ENCODE measurements at places on chromosomes 1 and 21.

GRCh38 chr1:46203738-46204405, 738 bp downstream of the LURAP1 start:
- DNase-seq: no peak

DNA sequence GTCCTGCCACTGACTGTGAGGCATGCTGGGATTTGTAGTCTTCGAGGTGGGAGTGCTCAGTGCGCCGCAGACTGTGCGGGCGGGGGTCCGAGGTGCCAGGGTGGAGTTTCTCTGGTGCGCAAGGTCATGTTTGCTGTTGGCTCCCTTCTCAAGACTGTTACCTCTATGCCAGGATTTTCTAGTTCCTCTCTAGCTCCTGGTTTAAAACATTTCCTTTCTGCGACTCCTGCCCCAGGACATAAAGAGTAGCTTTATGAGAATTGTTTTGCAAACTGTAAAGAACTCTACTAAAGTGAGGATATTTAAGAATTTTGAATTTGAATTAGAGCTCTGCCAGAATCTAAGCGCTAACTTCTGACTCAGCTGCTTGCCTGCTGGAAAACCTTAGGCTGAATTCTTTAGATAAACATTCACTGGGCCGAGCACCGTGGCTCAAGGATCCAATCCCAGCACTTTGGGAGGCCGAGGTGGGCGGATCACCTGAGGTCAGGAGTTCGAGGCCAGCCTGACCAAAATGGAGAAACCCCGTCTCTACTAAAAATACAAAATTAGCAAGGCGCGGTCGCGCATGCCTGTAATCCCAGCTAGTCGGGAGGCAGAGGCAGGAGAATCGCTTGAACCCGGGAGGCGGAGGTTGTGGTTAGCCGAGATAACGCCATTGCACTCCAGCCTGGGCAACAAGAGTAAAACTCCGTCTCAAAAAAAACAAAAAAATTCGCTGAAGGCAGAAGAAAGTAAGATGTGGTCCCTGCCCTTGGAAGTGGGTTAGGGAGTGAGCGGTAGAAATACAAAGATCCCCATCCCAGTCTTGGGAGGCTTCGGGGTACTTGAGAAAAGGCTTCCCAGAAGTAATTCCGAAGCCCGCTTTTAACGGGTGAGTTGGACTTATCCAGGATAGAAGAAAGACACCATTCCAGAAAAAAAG, 992 bp upstream of the USP48 start:
- no peak for DNase-seq

GRCh38 chr1:155278689-155279160, 1.5 kb downstream of the HCN3 start:
- DNase-seq: no peak

- DNase-seq: no peak
Measured at GRCh38 chr1:30129001-30129408, 594.4 kb downstream of the MATN1 start.

DNA sequence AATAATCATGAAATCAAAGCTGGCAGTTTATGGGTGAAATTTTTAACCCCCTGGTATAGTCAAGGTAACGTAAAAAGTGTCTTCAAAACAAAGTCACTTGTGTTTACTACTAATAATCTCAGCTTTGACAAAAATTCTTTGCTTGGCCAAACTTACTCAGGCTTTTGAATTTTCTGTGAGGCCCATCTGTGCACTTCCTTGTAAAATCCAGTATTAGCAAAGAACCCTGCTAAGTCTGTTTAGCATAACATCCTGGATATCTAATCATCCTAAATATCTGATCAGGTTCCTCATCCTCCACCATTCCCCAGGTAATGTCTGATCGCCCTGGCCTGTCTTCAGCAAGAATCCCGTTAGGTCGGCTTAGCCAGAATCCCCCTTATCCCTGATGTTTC, 3.0 kb downstream of the LYST start:
- no peak for DNase-seq

DNA sequence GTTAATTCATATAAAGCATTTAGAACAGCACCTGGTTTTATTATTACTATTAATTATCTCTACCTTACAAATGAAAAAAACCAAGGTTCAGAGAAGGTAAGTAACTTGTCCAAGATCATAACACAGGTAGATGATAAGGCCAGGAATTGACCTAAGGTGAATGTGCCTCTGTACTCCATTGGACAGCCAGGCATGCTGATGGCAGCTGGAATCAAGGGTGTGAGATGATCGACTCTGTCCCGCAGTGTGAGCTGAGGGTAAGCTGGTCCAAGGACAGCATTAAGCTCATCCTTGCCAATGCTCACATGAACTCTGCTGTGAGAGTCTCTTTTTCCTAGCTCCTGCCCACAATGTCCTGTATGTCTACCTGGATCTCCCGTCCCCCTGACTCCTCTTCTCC, 58.4 kb downstream of the DMAP1 start:
- no peak for DNase-seq

DNA sequence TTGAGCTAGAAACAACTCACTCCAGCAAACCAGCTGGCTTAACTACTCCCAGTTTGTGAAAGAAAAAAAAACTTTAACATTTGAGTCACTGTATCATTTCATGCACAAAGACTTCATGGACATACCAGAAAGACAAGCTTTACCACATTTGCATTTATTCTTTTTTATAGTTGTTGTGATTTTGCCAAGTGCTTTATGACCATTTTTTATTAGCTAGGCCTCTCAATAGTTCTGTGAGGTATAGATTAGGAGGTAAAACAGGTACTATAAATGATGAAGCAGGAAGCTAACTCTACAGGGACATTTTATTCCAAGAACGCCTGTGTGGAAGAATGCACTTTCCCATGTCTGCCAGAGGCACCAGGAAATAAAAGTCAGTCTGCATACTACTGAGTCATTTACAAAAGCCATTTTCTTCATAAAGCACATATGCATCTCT, 8.2 kb upstream of the DENND1B start:
- no peak for DNase-seq

All from activated CD8-positive, alpha-beta T cell treated with anti-CD3 and anti-CD28 coated beads for 36 hours (primary cell).